ENCODE measurements at places on chromosomes 11 and 22.
A peak's percentile ranks its signal among the peaks of the same experiment; 100 is the strongest.

GRCh38 chr22:37676736-37677492, 1.5 kb downstream of the LGALS1 start:
- DNase-seq, result peak; percentile 91

- no peak for DNase-seq
Measured at GRCh38 chr22:27488456-27489177, 312.9 kb downstream of the MN1 start.

DNA sequence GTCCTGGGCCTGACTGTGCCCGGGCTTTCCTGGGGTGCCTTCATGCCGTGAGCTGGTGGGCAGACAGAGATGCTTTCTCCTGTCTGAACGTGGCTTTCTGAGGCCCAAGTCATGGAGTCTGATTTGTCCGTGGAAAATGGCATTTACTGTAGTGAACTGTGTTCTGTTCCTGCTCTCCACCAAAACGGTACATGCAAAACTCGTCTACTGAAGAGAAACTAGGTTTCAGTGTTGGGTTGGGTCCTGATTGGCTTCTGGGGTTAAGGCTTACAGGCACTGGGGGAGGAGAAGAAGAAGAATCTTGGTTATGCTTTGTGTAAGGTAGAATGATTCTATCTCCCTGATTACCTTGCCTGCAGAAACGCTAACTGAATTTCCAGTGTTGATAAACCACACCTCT, 541.7 kb downstream of the NTM start:
- DNase-seq, result no peak

GRCh38 chr11:124812876-124813275, 12.7 kb upstream of the MSANTD2 start:
- DNase-seq, result no peak

DNA sequence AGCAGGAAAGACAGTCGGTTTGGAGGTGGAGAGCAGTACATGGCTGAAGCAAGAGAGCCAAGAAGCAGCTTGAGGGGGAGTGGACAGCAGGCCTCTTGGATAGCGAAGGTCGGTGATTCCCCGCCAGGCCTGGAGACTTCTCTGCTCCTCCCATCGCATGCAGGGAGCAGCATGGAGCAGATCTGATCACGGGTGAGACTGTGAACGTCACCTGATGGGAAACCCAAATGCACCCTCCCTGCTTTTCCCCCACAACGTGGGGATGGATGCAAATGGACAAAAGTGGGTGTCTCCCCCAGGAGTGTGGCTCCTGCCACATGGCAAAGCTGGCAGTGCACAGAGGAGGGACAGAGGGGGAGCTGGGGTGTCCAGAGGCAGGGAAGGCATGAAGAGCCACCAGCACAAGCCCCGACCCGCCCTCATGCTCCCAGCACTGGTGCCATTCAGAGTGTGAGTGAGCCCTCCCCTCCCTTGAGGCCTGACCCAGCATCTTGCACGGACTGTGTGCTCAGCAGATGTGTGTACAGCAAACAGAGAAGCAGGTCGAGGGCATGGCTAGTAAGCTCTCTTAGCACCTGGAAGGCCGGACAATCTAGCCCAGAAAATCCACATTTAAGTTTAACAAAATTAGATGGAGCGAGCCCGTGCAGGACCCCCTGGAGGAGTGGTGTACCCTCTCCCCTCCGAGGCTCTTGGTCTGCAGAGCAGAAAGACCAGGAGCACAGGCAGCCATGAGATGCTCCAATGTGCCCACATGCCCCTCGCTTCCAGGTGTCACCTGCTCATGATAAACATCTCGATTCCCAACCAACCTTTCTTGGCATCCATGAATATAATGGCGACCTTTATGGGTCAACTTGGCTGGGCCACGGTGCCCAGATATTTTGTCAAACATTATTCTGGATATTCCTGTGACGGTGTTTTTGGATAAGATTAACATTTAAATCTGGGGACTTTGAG, 661.7 kb downstream of the TBC1D22A start:
- no peak for DNase-seq
